ENCODE measurements at places on chromosomes 1 and 21.

- no peak for DNase-seq
Measured at GRCh38 chr1:51936531-51936930, 54.0 kb downstream of the RAB3B start.

DNA sequence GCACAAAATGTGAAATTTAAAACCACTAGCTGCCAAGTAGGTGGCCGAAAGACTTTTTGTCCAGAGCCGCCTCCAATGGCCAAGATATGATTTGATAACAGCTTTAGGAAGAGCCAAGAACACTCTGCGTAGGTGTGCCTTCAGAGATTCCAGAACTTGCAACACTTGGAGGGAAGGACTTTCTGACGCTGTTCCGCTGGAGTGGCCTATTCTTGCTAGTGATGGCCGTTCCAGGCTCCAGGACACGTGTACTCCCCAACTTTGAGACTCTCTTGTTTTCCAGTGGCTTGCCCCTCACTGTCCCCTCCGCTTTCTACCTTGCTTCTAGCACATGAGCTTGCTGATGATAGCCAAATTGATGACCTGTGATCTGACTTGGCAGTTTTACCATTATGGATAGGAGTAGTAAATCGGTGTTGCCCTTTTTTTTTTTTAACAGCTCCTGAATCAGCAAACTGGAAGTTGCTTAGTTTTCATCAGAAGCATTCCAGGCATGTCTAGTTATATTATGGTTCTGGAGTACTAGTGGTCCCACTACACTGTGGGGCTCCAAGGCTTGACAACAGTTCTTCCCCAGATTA is 1.0 kb downstream of the PRDX6 start:
- no peak for DNase-seq

GRCh38 chr1:21815724-21816321 is 3.8 kb downstream of the LDLRAD2 start:
- no peak for DNase-seq

GRCh38 chr1:247204177-247204647 is 32.4 kb upstream of the ZNF124 start:
- no peak for DNase-seq

- no peak for DNase-seq
Measured at GRCh38 chr1:59434336-59434735, 137.4 kb downstream of the FGGY start.

- DNase-seq: no peak
Measured at GRCh38 chr1:31366796-31367195, 6.1 kb downstream of the FABP3 start.

- no peak for DNase-seq
Measured at GRCh38 chr1:200035956-200036618, 8.6 kb downstream of the NR5A2 start.

GRCh38 chr1:101043776-101044175 is 18.2 kb upstream of the DPH5 start:
- DNase-seq: no peak

GRCh38 chr1:200034262-200034557 is 6.7 kb downstream of the NR5A2 start:
- DNase-seq: no peak

DNA sequence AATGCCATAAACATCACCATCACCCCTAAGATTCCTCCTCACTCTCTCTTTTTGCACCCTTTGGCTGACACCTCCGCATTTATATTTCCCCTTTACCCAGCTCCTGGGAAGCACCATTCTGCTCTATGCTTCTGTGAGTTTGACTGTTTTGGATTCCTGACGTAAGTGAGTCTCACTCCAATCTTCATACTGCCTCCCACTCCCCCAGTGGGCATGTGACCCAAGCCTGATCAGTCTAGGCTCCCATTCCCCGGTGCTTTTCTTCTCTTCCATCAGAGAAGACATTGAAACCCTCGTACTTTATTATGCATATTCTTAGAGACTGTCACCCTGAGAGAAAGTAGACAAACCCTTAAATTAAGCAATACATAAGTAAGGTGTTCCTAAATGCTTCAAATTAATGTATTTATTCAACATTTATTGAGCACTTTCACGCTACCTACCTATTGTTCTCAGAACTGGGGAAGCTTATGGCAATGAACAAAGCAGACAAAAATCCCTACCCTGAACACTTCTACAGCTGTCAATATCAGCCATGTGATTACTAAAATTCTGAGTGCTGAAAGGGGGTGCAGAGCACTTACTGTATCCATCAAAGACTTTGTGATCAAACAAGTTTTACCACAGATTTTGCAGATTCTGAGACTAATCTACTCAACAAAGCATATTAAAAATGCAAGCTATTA is 43.4 kb upstream of the DIPK1A start:
- no peak for DNase-seq

GRCh38 chr1:113850127-113850796 is 21.2 kb downstream of the PTPN22 start:
- no peak for DNase-seq

DNA sequence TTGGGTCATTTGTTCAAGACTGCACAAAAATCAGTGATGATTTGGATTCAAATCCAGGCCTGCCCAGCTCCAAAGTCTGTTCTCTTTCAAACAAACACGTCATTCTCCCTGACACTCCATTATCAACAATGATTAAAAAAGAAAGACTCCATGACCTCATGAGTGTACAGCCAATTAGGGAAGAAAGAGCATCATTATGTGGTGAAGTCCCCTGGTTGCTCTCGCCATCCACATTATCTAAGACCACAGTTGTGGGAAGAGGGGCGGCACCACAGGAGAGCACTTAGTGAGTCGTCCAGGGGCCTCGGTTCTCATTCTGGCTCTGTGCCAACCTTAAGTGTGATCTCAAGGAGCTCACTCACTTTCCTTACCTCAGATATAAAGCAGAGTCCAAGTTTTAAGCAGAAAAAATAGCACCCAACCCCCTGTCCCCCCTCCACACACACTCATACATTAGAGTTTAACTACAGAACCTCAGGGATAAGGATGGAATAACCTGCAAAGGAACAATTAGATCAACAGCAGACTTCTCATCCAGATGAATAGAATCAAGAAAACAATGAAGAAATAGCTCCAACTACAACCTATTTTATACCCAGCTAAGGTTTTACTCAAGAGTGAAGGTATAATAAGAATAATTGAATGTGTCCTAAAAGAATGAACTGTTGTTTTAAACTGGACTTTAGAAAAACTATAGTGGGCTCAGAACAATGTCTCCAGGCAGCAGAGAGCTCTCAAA is 47.8 kb downstream of the COL6A1 start:
- no peak for DNase-seq

DNA sequence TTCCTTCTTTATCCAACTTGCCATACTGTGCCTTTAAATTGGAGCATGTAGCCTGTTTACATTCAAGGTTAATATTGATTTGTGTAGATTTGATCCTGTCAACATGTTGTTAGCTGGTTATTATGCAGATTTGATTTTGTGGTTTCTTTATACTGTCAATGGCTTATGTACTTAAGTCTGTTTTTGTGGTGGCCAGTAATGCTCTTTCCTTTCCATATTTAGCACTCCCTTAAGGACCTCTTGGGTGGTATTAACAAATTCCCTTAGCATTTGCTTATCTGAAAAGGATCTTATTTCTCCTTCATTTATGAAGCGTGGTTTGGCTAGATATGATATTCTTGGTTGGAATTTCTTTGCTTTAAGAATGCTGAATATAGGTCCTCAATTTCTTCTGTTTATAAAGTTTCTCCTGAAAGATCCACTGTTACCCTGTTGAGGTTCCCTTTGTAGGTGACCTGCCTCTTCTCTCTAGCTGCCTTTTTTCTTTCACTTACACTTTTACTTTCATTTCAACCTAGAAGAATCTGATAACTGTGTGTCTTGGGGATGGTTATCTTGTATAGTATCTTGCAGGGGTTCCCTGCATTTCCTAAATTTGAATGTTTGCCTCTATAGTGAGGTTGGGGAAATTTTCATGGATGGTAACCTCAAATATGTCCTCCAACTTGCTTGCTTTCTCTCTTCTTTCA is 86.9 kb upstream of the NEGR1 start:
- DNase-seq: no peak

GRCh38 chr1:15825800-15826199 is 18.4 kb upstream of the UQCRHL start:
- DNase-seq: no peak

DNA sequence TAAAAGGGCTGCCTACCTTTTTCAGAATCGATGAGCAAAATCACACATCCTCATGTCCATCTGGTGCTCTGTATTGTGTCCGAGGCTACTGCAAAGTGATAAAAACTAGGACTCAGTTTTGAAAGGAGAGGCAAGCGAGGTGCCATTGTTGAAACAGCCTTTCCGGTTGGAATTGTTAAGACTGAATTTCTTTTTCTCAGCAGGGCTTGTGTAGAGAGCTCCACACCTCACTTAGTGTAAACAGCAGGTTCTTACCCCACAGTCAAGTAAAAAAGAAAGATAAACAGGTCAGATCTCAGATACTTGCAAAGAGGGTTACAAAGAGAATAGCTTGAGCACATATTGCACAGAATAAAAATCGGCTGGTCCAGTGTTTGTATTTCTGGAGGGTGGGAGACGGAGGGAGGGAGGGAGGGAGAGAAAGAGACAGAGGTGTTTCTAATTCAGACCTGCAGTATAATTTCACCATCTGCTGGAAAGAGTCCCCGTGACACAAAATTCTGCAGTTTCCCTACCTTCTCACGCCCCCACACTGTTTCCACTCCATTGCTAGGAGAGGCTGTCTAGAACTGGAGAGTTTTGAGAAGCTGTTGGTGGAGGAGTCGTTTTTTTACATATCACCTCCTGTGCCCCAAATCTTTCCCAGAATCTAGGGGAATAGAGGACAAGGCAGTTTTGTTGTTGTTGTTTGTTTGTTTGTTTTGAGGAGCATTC is 82.5 kb downstream of the EDEM3 start:
- no peak for DNase-seq

DNA sequence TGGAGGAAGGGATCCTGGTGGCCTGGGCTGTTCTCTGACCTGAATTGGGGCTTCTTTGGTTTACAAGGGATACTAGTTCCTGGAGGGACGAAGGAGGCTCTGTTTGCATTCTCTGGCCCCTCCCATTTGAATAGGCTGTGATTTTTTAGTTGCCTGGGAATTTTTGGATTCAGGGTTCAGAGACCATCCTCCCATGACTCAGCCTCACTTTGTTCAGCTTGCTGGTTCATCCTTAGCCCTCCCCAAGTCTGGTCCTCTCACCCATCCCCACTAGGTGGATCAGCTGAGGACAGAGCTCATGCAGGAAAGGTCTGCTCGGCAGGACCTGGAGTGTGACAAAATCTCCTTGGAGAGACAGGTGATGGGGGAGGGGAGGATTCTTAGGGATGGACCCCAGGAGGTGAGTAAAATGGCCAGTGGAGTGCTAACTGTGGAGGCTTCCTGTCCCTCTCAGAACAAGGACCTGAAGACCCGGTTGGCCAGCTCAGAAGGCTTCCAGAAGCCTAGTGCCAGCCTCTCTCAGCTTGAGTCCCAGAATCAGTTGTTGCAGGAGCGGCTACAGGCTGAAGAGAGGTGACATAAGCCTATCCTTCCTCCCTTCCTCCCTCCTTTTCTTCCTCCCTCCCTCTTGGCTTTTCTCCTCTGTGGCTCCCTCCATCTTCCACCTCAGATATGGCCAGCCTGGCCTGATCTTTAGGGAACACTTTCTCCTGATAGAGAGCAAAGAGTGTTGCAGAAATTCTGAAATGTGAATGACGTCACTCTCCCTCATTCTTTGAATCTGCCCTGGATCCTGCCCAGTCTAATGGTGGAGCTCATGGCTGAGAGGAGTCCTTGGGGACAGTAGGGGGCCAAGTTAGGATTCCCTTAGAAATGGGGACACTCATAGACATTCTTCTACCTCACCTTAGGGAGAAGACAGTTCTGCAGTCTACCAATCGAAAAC is 4.5 kb upstream of the TUFT1 start:
- no peak for DNase-seq

DNA sequence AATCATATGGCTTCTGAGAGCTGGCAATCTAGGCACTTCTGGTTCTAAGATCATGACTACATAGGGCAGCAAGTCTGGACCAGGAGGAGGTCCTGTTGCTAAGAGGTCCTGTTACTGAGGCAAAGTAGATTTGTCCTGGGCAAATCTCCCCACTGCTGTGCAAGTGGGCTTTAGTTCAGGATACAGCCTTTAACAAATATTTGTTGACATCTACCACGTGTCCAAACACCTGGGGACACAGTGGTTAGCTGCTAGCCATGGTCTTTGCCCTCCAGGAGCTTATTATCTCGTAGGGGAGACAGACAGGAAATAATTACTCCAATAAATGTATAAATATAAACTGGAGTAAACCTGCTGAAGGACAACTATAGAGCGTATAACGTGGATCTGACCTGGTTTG is 3.2 kb downstream of the CGN start:
- no peak for DNase-seq

- DNase-seq: no peak
Measured at GRCh38 chr1:30008372-30008997, 714.9 kb downstream of the MATN1 start.

DNA sequence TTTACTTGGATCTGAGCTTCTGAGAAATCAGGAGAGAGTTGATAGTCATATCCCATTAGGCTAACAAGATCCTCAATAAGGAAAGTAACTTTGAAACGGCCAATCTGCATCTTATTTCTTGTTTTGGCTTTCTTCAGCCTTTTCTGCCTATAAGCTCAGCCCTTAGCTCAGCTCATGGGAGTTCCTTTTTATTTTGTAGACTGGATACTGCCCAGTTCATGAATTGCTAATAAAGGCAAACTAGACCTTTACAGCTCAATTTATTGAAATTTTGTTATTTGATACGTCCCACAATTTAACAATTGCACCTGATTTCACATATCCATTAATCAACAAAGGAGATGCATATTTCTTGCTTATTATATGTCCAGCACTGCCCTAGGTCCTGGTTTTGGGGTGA is 22.7 kb downstream of the NENF start:
- no peak for DNase-seq

DNA sequence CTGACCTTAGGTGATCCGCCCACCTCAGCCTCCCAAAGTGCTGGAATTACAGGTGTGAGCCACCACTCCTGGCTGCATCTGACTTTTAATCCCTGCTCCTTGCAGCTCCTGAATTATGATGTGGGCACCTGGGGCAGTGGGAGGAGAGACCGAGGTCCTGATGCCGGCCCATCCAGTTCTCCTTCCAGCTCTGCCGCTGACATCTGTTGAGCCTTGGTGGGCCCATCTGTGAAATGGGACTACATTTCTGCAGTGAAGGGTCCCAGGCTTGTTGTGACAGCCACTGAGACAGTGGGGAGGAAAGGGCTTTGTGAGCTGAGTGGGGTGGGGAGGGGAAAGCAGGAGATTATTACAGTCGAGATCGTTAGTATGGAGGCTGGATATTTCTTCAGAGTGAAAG is 11.8 kb downstream of the PLA2G2F start:
- DNase-seq: no peak

- DNase-seq: no peak
Measured at GRCh38 chr1:244394346-244394745, 57.4 kb downstream of the ADSS2 start.

GRCh38 chr1:166390366-166391033 is 223.7 kb upstream of the FAM78B start:
- DNase-seq: no peak

GRCh38 chr1:199033661-199034060 is 394.8 kb downstream of the PTPRC start:
- no peak for DNase-seq

GRCh38 chr21:43654806-43655489 is 4.3 kb downstream of the HSF2BP start:
- no peak for DNase-seq
